8988T (cell line): ENCODE measurements at places on chromosomes 4 and X.

- DNase-seq: no peak
Measured at GRCh38 chrX:130245441-130245840, 23.3 kb downstream of the ZNF280C start.

- no peak for DNase-seq
Measured at GRCh38 chr4:99190336-99190735, 28.7 kb downstream of the ADH6 start.

GRCh38 chr4:95358421-95358820 is 190.4 kb downstream of the UNC5C start:
- DNase-seq: no peak

GRCh38 chrX:16587836-16588235 is 62.1 kb upstream of the S100G start:
- DNase-seq: no peak

GRCh38 chr4:140497747-140498636 is at the start of gene MGAT4D:
Gene MGAT4D (minus strand): TSS chr4:140498293. CDS start chr4:140498222, 71 bp downstream.
- DNase-seq: no peak

- DNase-seq: peak; percentile 20
Measured at GRCh38 chr4:105894660-105895582, at the start of gene NPNT. Gene NPNT (plus strand): TSS chr4:105895471. CDS start chr4:105895653, 182 bp downstream.

DNA sequence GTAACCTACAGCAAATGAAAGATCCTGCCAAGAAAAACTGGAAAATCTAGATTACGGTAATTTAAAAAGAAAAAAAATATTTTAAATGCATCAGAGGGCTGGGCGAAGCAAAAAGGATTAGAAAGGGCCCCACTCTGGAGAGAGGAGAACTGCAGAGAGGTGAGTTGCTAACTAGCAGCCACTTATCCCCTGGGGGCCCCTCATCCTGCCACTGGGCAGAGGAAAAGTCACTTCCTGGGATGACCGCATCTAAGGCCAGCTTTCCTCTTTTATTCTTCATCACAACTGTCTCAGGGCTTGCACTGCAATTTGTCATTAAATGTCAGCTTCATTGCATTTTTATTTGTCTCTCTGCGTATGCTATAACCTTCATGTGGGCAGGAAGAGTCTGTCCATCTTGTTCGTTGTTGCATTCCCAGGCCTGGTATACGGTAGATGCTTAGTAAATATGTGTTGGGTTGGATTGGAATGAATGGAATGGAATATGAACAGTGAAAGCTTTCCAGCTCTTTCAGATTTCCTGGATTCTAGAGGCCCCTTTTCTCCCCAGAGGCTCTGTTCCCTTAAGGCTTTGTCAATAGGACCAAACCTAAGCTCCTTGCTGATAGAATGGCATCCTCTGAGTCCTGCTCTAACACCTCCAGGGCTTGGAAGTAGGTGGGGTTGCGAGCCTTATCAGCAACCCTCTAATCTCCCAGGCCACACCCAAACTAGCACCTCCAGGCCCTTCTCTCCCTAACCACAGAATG is 58.9 kb downstream of the TLR10 start:
- DNase-seq: no peak

DNA sequence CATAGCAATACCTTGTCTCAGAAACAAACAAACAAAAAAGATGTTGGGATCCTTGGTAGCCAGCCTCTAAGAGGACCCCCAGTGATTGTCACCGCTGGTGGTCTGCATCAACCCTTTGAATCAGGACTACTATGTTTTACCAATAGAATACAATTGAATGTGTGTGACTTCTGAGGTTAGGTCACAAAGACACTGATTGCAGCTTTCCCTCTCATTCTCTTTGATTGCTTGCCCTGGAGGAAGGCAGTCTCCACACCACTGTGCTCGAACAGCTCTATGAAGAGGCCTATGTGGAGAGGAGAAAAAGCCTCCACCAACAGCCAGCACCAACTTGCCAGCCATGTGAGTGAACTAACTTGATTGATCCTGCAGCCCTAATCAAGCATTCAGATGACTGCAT is 2.8 kb upstream of the SMIM14 start:
- DNase-seq: no peak

DNA sequence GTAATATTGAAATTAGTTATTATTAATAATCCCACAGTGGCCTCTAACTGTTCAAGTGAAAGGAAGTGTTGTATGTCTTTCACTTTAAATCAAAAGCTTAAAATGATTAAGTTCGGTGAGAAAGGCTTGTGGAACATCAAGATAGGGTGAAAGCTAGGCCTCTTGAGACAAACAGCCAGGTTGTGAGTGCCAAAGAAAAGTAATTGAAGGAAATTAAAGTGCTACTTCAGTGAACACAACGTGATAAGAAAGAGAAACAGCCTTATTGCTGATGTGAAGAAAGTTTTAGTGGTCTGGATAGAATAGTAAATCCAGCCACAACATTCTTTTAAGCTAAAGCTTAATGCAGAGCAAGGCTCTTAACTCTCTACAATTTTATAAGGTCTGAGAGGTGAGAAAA is 42.6 kb upstream of the IL13RA2 start:
- no peak for DNase-seq

GRCh38 chrX:39705290-39705689 is 392.5 kb downstream of the BCOR start:
- no peak for DNase-seq

- no peak for DNase-seq
Measured at GRCh38 chrX:136437774-136438173, 50.0 kb upstream of the BRS3 start.

DNA sequence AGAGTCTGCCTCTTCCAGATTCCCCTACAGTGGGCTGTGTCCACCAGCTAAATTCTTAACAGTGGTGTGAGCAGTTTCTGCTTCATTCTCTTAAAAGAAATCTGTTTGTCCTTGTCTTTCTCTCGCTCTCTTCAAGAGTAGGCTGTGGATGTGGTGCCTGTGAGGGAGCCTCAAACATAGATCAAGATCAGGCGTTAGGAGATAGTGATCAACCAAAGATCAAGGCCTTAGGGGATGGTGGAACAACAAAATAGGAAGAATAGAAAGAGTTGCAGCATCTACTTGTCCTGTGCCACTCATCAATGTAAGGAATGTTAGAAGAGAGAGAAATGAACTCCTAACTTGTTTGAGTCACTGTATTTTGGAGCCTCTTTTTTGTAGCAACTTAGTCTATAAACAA is 144.2 kb downstream of the AASDH start:
- DNase-seq: no peak

DNA sequence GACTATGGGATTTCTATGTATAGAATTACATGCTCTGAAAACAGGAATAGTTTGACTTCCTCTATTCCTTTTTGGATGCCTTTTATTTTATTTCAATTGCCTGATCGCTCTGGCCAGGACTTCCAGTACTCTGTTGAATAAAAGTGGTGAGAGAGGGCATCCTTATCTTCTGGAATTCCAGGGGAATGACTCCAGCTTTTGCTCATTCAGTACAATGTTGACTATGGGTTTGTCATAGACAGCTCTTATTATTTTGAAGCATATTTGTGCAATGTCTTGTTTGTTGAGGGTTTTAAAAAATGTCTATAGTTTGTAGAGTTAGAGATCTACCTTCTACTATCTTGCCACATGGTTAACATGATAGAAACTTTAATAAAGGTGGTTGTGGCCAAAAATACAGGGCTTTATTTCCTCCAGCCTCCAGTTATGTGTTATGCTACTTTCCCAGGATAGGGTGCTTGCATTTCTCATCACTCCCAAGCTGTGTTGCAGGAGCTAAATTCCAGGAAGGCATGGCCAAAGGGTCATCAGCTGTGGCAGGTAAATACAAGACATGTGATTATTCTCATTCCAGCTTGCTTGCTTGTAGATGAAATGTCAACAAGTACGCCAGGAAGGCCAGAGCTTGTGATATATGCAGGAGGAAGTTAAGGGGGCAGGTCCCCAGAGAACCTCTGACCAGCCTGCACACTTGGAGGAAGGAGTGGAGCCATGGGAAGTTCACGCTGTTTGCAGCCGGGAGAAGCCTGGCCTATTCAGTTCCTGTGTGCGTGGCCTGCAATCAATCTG is 142.4 kb upstream of the CPXCR1 start:
- no peak for DNase-seq

DNA sequence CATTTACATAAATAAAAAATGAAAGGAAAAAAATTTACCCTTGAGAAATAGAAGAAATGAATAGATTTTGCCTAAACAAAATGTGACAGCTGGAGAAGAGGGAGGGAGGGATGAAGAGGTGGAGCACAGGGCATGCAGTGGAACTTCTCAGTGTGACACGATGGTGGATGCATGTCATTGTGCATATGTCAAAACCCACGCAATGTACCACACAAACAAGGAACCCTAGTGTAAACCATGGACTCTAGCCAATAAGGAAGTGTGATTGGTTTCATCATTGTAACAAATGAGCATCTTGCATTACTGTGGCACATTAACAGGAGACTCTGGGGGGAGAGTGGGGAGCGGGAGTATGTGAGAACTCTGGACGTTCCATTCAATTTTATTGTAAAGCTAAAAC is 58.6 kb downstream of the GATB start:
- no peak for DNase-seq

DNA sequence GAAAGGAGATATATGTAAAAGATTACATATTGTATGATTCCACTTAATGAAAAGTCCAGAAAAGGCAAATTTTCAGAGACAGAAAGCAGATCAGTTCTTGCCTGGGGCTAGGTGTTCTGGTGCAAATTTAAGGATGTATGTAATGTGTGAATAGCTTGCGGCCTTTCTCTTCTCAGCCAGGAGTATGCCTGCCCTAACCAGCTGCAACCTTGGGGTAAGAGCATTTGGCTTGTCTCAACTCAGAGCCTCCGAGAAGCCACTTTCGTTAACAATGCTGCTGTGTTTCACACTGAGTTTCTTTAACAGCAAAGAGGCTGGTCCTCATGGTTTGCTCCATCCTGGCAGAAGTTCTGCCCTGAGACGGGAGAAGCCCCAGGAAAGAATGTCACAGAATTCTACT is 102.7 kb downstream of the SPCS3 start:
- no peak for DNase-seq

DNA sequence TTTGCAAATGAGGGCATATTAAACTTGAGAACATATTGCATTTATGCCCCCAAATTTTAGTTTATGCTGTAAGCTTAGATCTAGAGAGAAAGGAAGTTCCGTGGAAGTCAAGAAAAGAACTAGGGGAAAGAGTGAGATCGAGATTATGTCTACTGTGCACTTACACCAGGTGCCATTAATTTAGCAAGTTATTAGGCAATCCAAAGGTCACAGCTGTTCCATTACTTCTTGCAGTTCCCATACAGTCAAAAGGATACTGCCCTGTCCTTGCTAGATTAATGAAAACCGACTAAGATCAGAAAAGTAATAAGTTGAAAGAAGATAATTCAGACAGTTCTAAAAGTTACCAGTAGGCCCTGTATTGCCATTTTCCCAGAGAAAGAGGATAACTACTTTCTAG is 49.3 kb upstream of the SLC7A11 start:
- no peak for DNase-seq

- DNase-seq: no peak
Measured at GRCh38 chr4:77488882-77489281, 116.7 kb upstream of the CXCL13 start.

- DNase-seq: no peak
Measured at GRCh38 chrX:123184219-123184865, at the start of gene GRIA3. Gene GRIA3 (plus strand): TSS chrX:123184278. CDS start chrX:123184536, 258 bp downstream.

DNA sequence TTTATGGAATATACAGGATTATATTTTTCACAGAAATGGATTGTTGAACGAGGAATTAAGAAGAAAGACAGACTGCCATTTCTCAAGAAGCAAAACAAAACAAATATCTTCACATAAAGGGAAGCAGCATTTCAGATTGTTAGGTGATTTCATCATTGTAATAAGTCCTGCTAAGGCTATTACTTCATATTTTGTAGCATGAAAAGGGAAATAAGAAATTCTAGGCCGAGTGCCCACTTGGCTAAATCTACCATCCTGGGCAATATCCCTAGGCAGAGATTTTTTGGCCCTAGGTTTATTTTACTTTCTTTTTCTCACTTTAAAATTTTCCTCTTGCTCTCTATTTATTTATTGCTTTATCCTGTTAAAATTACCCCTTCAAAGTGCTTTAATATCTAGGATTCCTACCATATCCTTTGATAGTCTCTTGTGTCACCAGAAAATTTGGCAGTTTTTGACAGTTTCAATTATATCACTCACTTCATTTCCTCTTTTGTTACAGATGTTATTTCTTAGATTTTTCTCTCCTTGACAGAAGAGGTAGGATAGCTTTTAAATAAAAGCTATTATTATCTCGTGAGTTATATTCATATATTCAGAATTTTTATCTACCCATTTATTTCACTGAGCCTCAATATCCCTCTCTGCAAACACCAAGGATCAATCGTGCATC is 142.3 kb downstream of the PDGFC start:
- DNase-seq: no peak

DNA sequence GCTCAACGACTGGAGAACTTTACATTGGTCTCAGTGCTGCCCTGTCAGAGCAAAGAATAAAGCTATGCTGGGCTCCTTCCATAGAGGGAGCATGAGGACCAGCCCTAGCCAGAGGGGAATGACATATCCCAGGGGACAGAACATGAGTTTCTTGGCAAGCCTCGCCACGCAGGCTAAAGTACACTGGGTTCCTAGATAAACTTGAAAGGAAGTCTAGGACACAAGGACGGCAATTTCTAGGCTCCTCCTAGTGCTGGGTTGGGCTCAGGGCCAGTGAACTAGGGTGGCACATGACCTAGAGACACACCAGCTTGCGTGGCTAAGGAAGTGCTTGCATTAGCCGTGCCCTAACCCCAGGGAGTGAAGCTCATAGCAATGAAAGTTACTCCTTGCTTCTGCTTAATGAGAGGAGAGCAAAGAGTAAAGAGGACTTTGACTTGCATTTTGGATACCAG is 141.0 kb downstream of the MAB21L2 start:
- no peak for DNase-seq

DNA sequence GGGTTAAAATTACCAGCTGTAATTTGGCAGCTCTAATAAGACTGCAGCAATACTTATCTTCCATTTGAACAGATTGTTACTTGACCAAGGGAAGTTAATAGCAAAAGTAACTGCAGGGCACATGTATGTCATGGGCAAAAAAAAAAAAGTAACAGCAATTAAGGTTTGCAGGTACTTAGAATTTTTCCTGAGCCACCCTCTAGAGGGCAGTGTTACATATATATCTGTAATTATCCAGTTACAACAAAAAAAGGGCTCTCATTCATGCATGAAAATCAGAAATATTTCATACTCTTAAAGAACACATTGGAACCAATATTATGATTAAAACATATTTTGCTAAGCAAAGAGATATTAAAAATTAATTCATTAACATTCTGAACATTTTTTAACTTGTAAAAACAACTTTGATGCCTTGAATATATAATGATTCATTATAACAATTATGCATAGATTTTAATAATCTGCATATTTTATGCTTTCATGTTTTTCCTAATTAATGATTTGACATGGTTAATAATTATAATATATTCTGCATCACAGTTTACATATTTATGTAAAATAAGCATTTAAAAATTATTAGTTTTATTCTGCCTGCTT is 25.1 kb downstream of the XIAP start:
- DNase-seq: peak; percentile 18
